Activated CD8-positive, alpha-beta T cell treated with anti-CD3 and anti-CD28 coated beads, Interleukin-2, amount 10 ng/mL, durations not matched to agents 7 days and 5 days (primary cell): ENCODE measurements at places on chromosomes 4 and X. TPM values are rescaled to one million over a fixed set of nuclear protein-coding genes. Genes with fewer than 3 reads are reported as not detected.
A peak's percentile ranks its signal among the peaks of the same experiment; 100 is the strongest.

MCUB gene
- total RNA-seq = 104 TPM

- H3K4me1 ChIP-seq = no peaks in the 10 kb centered on the region
- no peak overlapping the region for H3K4me3 ChIP-seq
- H3K27me3 ChIP-seq = peaks cover 37% of the 10 kb centered on the region
- H3K36me3 ChIP-seq = no peaks in the 10 kb centered on the region
Measured at GRCh38 chr4:47717188-47717587, 120.7 kb downstream of the CORIN start.

DNA sequence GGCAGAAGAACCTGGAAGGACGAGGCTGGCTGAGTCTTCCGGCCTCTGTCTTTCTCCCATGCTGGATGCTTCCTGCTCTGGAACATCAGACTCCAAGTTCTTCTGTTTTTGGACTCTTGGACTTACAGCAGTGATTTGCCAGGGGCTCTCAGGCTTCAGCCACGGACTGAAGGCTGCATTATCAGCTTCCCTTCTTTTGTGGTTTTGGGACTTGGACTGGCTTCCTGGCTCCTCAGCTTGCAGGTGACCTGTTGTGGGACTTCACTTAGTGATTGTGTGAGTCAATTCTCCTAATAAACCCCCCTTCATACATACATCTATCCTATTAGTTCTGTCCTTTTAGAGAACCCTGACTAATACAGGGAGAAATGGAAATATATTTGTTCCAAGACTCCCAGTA, 265.8 kb downstream of the PCDH18 start:
- no peak overlapping the region for H3K4me3 ChIP-seq
- no peak for DNase-seq
- no peaks in the 10 kb centered on the region for H3K36me3 ChIP-seq
- no peaks in the 10 kb centered on the region for H3K27me3 ChIP-seq
- no peaks in the 10 kb centered on the region for H3K4me1 ChIP-seq

- H3K4me3 ChIP-seq = no peak overlapping the region
- H3K4me1 ChIP-seq = no peaks in the 10 kb centered on the region
- no peak overlapping the region for H3K27ac ChIP-seq
- no peak for DNase-seq
- peaks cover 16% of the 10 kb centered on the region for H3K27me3 ChIP-seq
Measured at GRCh38 chr4:174157106-174157607, 126.3 kb downstream of the FBXO8 start.

DNA sequence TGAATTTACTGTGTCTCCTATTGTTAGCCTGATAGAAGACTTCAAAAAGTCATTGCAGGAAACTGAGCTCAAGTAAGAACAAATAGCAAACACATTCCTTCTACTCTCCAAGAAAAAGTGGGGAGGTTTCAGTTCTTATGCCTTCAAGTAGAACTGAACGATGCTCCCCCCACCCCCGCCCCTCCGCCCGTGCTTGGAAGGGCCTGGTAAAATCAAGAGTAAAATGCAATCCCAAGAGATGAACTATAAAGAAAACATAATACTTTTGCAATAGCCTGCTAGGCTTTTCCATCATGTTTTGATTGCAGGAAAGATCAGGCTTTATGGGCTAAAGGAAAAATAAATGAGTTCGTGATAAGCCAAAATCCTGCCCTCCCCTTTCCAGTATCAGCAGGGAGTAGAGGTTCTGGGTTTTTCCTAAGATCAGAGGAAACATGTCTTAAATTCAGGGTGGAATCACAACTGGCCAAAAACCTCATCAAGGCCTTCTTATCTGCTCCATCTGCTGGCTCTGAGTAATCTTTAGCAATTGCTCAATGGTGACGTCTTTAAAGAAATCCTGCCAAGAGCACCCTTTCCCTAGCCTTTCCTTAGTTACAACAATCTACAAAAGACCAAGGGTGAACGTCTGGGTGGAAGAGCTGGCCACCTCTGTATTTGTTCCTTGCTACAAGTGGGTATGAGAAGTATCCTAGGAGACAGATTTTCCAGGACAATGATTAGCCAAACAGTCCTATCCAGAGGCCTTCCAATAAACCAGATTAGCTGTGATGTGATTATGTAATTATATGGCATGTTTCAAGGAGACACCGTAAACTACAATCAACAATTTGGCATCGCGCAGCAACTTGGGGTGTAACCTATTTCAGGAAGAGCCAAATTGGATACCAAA, 66.3 kb upstream of the FAM9C start:
- H3K27me3 ChIP-seq = no peaks in the 10 kb centered on the region
- H3K27ac ChIP-seq = no peak overlapping the region
- no peak for DNase-seq
- no peak overlapping the region for H3K4me3 ChIP-seq
- no peaks in the 10 kb centered on the region for H3K4me1 ChIP-seq

- DNase-seq = peak; percentile 16
- H3K4me1 ChIP-seq = no peaks in the 10 kb centered on the region
- no peaks in the 10 kb centered on the region for H3K36me3 ChIP-seq
Measured at GRCh38 chr4:1414831-1415680, 8.8 kb upstream of the NKX1-1 start.

- peaks cover 38% of the 10 kb centered on the region for H3K36me3 ChIP-seq
- no peak overlapping the region for H3K27ac ChIP-seq
- no peak overlapping the region for H3K4me3 ChIP-seq
- no peak for DNase-seq
Measured at GRCh38 chrX:154044091-154044490, 24.4 kb upstream of the IRAK1 start.
